ENCODE measurements at places on chromosomes 16 and 17.

DNA sequence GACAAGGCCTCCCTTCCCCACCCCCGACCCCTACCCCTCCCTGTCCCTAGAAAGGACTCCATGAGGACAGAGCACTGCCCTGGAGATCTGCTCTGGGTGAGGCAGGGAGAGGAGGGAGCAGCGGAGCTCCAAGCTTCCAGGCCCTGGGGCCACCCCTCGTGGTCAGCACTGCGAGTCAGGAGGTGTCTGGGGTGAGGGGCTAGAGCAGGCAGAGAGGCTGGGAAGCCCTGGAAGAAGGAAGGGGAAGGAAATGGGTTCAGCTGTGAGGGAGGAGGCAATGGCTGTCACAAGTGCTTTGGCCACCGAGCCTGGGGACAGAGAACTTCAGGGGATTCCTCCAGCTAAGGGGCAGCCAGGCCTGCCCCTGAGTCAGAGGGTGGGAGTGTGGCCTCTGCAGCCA is 28.2 kb upstream of the DNAI2 start:
- no peak for DNase-seq
- no peaks in the 10 kb centered on the region for H3K36me3 ChIP-seq
- no peak overlapping the region for H3K4me3 ChIP-seq

DNA sequence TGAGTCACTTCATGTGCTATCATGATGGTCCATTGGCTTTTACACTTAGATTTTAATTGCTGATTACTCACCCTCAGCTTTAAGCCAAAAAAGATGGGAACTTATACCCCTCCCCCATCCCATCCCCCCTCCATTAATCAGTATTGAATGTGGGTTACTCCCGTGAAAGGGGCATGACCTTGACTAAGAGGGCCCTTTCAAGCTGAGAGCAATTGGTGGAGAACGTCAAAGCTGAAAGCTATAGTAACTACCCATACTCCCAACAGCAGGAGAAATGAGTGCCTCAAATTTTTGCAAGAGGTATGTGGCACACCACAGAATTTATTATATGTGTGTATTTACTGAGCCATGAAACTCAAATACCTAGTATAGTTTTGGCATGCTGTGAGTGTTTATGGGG is 99.7 kb upstream of the CDH8 start:
- H3K27ac ChIP-seq, result no peak overlapping the region
- H3K36me3 ChIP-seq, result no peaks in the 10 kb centered on the region
- no peak overlapping the region for H3K4me3 ChIP-seq
- H3K4me1 ChIP-seq, result no peaks in the 10 kb centered on the region
- H3K27me3 ChIP-seq, result no peaks in the 10 kb centered on the region

GRCh38 chr17:76868176-76868668 is at the start of gene MGAT5B:
Gene MGAT5B (plus strand): TSS chr17:76868404. CDS start chr17:76869030, 626 bp downstream.
- peak within 1 kb of the TSS; percentile 81 for H3K4me3 ChIP-seq
- peaks cover 12% of the 10 kb centered on the region for H3K4me1 ChIP-seq
- no peak within 1 kb of the TSS for H3K27ac ChIP-seq
- no peaks in the 10 kb centered on the region for H3K36me3 ChIP-seq

- H3K27ac ChIP-seq, result peak overlapping the region; percentile 91
- H3K36me3 ChIP-seq, result no peaks in the 10 kb centered on the region
- H3K4me1 ChIP-seq, result peaks cover 71% of the 10 kb centered on the region
- H3K4me3 ChIP-seq, result no peak overlapping the region
Measured at GRCh38 chr16:67988675-67989074, 8.4 kb upstream of the DPEP3 start.

DNA sequence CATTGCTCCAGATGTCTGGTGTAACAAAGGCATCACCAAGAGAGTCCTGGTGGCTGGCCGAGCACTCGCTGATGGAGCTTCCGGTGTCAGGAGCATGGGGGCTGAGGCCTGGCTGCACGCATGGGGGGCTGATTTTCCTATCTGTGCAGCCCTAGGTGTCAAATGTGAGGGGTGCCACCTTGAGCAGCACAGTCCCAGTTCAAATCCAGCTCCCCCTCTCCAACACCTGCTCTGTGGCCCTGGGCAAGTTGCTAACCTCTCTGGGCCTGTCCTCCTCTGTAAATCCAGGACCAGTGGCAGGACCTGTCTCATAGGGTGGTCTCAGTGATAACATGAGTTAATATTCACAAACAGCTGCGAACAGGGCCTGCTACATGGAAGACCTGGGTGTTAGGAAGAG is 12.9 kb downstream of the ENPP7 start:
- H3K27me3 ChIP-seq, result peaks cover 57% of the 10 kb centered on the region
- no peak overlapping the region for H3K27ac ChIP-seq
- H3K4me3 ChIP-seq, result peak overlapping the region; percentile 21
- H3K36me3 ChIP-seq, result peaks cover 7% of the 10 kb centered on the region
- no peak for DNase-seq

DNA sequence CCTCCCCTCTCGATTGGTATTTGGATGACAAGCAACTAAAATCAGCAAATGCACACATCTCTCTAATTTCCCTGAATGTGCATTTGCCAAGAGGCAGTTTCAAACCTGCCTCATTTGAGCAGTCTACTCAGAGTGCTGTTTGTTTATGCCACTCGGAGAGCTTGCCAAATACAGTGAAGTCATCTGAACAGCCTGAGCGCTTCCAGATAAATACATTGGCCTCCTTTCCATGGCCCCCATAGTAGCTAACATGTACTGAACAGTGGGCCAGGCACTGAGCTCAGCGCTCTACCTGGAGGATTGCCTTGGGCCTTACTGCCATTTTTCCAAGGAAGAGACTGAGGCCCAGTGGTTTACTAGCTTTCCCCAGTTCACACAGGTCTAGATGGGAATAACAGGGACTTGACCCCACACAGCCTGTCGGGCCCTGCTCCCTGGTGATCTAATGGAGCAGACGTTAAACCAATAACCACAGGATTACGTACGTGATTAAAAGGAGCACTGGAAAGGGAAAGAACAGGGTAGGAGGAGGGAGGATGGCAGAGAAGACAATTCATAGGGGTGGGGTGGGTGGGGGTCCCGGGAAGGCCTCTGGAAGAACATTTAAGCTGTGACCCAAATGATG is 18.7 kb upstream of the ANKRD40CL start:
- peaks cover 5% of the 10 kb centered on the region for H3K27me3 ChIP-seq
- peaks cover 5% of the 10 kb centered on the region for H3K4me1 ChIP-seq
- H3K27ac ChIP-seq, result no peak overlapping the region
- no peaks in the 10 kb centered on the region for H3K36me3 ChIP-seq

DNA sequence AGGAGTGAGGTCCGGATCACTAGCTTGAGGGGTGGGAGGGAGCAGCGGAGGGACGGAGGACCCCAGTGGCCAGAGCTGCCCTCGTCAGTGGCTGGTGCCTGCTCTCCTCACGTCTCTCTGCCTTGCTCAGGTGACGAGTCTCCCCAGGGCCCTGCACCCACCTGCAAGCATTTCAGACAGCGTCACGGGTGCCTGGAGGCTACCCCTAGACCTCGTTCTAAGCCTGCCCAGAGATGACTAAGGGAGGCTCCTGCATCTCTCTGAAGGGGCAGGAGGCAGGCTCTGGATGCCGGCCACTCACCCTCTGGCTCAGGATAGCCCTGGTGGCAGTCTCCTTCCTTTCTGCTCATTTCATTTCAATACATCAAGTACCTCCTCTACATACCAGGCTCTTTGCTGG is 68.8 kb downstream of the MRC2 start:
- peaks cover 5% of the 10 kb centered on the region for H3K27me3 ChIP-seq
- no peak for DNase-seq
- no peak overlapping the region for H3K4me3 ChIP-seq
- no peaks in the 10 kb centered on the region for H3K36me3 ChIP-seq
- peak overlapping the region; percentile 78 for H3K27ac ChIP-seq

DNA sequence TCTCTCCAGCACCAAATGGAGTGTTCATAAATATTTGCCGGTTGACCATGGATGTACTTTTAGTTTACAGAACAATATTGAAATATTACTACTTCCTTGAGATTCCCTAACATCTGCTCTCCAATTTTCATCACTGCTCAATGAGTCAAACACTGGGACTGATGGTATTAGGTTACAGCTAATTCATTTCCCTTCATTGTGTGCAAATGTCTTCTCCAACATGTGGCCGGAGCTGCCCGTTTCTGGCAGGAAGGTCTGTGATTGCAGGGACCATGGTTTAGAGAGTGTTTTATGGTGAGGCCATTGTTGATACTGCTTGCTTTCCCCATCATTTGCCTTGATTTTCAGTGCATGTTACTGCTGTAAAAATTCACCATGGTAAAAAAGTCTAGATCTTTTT is 209.3 kb downstream of the HS3ST3B1 start:
- no peaks in the 10 kb centered on the region for H3K4me1 ChIP-seq
- no peak overlapping the region for H3K4me3 ChIP-seq
- no peak for DNase-seq

DNA sequence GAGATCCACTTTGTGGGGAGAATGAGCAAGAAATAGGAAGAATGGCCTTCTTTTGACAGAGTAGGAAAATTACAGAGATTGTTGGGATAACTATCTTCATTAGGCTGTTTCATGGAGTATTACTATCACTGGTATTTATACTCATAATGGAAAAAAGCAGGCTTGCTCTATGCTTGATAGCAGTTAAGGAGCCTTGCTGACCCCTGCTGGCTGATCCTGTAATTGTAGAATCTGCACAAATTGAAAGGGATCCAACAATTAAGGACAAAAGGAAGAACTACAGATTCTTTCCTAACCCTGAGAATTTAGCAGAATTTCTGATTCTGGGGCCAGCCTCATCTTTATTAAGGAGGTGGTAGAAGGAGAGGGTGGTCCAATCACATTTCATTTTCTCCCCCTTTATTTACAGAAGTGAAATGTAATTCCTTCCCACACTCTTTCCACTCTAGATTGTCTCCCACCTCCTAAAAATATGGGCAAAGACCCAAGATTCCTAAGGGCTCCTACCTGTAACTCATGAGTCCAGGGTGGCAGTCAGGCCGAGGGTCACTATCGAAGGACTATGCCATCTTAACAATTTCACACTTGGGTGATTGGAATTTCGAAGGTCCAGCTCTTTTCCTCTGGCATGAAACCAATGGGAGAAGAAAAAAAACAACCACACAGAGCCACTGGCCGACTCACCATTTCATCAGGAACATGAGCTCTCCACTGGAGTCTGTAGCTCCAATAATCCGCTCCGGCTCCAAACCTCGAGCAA is 26.3 kb downstream of the NFE2L1 start:
- H3K36me3 ChIP-seq, result peaks cover 7% of the 10 kb centered on the region
- peak; percentile 63 for DNase-seq
- no peaks in the 10 kb centered on the region for H3K27me3 ChIP-seq
- no peaks in the 10 kb centered on the region for H3K4me1 ChIP-seq
- H3K27ac ChIP-seq, result no peak overlapping the region

- no peak overlapping the region for H3K4me3 ChIP-seq
- peaks cover 52% of the 10 kb centered on the region for H3K27me3 ChIP-seq
- DNase-seq, result no peak
- no peaks in the 10 kb centered on the region for H3K36me3 ChIP-seq
- H3K27ac ChIP-seq, result no peak overlapping the region
Measured at GRCh38 chr16:77564791-77565390, 130.1 kb upstream of the ADAMTS18 start.

- no peak for DNase-seq
- peaks cover 25% of the 10 kb centered on the region for H3K27me3 ChIP-seq
- no peaks in the 10 kb centered on the region for H3K36me3 ChIP-seq
- no peaks in the 10 kb centered on the region for H3K4me1 ChIP-seq
Measured at GRCh38 chr17:83148317-83149028, 69.1 kb downstream of the METRNL start.

DNA sequence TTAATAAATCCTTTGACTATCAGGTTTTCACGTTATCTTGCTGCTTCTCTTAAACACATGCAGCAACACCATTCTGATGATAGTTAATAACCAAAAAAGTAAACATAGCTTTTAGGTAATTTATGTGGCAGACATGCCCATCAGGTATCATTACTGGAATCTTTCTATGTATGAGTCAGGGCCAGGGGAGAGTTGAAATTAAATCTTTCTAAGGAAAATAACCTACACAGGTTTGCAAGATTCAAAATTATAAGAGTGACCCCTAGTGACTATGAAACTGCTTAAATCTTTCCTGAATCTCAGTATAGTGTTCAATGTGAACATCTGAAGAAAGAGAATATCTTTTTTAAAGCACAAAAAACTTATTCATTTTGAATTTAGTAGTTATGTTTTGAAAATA is 666.6 kb downstream of the CDH11 start:
- no peaks in the 10 kb centered on the region for H3K36me3 ChIP-seq
- DNase-seq, result no peak
- no peak overlapping the region for H3K27ac ChIP-seq
- H3K4me3 ChIP-seq, result no peak overlapping the region

- H3K4me3 ChIP-seq, result no peak overlapping the region
- peak overlapping the region; percentile 5 for H3K27ac ChIP-seq
- peaks cover 35% of the 10 kb centered on the region for H3K4me1 ChIP-seq
- no peaks in the 10 kb centered on the region for H3K36me3 ChIP-seq
Measured at GRCh38 chr17:10162096-10162495, 36.3 kb downstream of the GAS7 start.

GRCh38 chr16:31410082-31410481 is 16.9 kb downstream of the ITGAD start:
- H3K27me3 ChIP-seq, result peaks cover 44% of the 10 kb centered on the region
- peaks cover 6% of the 10 kb centered on the region for H3K4me1 ChIP-seq
- no peak for DNase-seq
- H3K36me3 ChIP-seq, result no peaks in the 10 kb centered on the region

DNA sequence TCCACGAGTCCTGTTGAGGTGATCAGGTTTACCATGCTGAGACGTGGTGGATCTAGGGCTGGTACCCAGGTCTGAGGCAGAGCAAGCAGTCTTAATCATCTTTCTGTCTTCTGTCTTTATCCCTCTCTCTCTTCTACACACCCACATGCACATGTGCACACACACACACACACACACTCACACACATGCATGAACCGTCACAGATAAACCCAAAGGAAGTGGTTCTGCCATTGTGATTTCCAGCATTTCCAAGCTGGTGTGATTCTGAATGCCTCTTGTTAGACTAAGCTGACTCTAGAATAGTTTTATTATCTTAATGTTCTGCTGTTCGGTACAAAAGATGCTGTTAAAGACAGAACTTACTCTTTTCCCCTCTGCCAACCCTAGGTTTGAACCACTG is 411.8 kb upstream of the SALL1 start:
- no peaks in the 10 kb centered on the region for H3K27me3 ChIP-seq
- H3K4me1 ChIP-seq, result no peaks in the 10 kb centered on the region
- H3K4me3 ChIP-seq, result no peak overlapping the region

DNA sequence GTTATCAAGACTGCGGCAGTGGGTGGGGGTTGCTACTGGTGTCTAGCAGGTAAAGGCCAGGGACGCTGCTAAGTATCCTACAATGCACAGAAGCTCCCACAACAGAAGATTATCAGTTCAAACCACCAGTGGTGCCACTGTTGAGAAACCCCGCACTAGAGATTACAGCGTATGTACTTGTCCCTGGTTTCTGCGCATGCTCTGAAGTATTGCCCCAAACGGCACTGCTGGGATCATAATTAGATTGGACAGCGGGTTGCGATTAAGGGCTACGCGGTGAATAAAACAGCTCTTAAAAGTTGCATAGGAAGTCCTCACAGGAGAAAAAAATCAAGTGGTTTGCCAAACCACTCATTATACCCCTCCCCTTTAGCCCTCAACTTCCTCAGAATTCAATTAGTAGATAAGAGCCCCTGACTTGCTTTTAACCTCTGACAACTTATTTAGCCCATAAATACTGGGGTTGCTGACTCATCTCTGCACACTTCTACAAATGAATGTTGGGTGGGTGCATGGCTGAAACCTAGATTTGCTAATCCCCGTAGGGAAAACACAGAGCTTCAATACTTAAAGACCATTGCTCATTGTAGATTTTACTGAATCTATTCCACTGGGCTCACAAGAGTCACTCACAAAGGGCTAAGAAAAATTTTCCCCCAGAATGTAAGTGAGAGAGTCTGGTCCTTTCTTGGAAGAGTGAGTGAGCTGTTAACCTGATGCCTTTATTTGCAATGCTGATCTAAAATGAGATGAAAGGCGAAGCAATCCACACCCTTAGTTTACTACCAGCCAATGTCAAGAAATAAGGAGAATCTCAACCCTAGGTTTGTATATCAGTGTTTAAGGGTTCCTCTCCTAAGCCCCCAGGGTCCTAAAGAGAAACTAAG is 91.8 kb downstream of the RGS9 start:
- H3K4me1 ChIP-seq, result peaks cover 13% of the 10 kb centered on the region
- no peak overlapping the region for H3K27ac ChIP-seq
- no peak overlapping the region for H3K4me3 ChIP-seq
- peaks cover 39% of the 10 kb centered on the region for H3K27me3 ChIP-seq
- no peaks in the 10 kb centered on the region for H3K36me3 ChIP-seq

Measured in naive B cell (primary cell).